ENCODE measurements at places on chromosomes 2 and 18.

- no peak for DNase-seq
Observed at GRCh38 chr2:161423421-161424393, 7.6 kb downstream of the TBR1 start.

DNA sequence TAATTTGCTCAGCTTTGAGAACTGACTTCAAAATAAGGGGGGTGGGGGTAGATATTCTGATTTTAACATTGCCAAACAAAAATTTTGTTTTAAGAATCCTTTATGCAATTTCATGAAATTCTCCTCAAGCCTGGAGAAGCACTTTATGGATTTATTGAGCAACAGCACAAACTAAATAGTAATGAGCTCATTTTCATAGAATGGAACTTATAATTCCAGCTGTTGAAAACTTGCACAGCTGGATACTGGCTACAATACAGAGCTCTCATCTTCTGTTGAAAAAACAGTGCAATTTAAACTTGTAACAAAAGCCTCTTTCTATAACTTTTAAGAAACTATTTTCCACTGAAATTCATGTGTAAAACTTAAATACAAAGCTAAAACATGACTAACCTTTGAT, 137.6 kb upstream of the FN1 start:
- DNase-seq = no peak

GRCh38 chr18:59437851-59438569, 78.9 kb upstream of the LMAN1 start:
- no peak for DNase-seq

DNA sequence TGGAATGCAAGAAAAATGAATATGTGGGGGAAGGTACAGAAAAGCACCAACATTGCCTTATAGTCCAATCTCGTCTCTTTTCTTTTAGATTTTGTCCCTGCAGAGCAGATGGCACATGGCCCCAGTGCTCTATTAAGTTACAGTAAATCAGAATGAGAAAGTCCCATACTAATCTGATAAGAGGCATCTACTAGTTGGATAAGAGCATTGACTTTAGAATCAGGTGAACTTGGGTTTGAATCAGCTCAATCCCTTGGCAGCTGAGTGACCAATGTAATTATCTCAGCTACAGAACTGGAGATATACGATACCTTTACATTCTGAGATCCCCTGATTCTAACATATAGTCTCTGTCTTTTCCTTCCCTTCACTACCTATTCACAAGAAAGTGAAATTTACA, 54.8 kb upstream of the PDE1A start:
- no peak for DNase-seq

Measured in CD4-positive, alpha-beta memory T cell (primary cell).